ENCODE measurements at places on chromosomes 1 and 21. TPM values are rescaled to one million over a fixed set of nuclear protein-coding genes. Genes with fewer than 3 reads are reported as not detected.

Gene DMBX1
- not detected for total RNA-seq

Gene SPRR2E
- total RNA-seq: not detected

Gene TLCD4
- 54.7 TPM for total RNA-seq

Gene MLLT11
- total RNA-seq: 0.43 TPM

Gene SPRR3
- total RNA-seq: not detected

Gene RPTN
- not detected for total RNA-seq

Gene CNKSR1
- total RNA-seq: 1.4 TPM

Gene EMC1
- total RNA-seq: 30.9 TPM

Gene TBX19
- total RNA-seq: 0.68 TPM

Gene ZC3H12A
- total RNA-seq: 2.7 TPM

Gene INSRR
- not detected for total RNA-seq

Gene AMY1C
- total RNA-seq: not detected

Gene DEPDC1
- 0.87 TPM for total RNA-seq

DNA sequence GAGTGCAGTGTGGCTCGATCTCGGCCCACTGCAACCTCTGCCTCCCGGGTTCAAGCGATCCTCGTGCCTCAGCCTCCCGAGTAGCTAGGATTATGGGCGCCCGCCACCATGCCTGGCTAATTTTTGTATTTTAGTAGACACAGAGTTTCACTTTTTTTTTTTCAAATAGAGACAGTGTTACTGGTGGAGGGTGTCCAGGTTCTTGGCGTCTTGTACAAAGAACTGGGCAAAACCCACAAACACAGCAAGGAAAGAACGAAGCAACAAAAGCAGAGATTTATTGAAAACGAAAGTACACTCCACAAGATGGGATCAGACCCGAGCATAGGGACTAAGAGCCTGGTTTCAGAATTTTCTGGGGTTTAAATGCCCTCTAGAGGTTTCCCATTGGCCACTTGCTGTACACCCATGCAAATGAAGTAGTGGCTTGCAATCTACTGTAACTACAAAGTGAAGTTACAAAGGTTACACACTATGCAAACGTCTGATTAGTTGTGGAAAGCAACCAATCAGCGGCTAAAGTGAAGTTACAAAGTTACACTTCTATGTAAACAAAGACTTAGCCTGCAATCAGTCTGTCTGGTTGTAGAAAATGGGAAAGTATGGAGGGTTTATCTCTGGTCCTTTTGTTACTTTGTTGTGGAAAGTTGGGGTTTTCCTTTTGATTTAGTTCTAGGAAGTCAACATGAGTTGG, 199.1 kb downstream of the DYRK1A start:
- no peak for DNase-seq

GRCh38 chr1:29409616-29410015, 173.3 kb downstream of the PTPRU start:
- peak; percentile 21 for DNase-seq

GRCh38 chr1:245686446-245687030, 531.8 kb downstream of the KIF26B start:
- no peak for DNase-seq

DNA sequence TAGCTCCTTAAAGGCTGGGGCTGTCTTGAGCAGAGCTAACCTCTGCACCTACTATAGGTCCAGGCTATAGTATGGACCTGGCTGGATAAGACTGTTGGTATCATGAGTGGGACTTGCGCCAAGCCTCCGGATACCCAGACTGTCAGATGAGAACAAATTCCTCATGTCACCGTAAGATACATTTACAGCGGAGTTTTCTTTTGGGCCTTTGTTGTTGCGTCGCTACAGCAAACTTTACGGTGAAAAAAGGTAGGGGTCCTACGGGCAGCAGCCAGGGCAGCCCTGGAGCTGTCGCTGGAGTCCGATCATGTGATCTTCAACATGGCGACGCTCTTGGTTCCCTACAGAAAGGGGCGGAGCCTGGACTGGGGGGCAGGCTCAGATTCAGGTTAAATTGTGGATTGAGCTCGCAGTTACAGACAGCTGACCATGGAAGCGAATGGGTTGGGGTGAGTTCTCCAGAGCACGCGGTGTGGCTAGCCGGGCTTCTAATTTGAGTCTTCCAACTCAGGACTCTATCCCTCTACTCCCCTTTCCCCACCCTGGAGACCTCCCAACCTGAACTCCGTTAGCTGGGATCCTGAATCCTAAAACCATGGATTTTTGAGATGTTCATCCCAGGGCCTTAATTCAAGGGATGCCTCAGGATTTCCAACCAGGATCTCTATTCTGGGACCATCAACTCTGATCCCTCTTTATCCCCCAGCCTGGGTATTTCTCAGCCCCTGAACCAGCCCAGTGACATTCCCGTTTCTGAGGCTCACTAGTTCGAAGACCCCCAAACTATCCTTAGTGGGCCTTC, at the start of gene UROD:
TSS of gene UROD (plus strand) at position 418 of the 802 bp plus-strand sequence. CDS start at position 430, 12 bp downstream.
- peak; percentile 91 for DNase-seq

- peak; percentile 60 for DNase-seq
Observed at GRCh38 chr1:77134359-77134758, 84.9 kb downstream of the PIGK start.

DNA sequence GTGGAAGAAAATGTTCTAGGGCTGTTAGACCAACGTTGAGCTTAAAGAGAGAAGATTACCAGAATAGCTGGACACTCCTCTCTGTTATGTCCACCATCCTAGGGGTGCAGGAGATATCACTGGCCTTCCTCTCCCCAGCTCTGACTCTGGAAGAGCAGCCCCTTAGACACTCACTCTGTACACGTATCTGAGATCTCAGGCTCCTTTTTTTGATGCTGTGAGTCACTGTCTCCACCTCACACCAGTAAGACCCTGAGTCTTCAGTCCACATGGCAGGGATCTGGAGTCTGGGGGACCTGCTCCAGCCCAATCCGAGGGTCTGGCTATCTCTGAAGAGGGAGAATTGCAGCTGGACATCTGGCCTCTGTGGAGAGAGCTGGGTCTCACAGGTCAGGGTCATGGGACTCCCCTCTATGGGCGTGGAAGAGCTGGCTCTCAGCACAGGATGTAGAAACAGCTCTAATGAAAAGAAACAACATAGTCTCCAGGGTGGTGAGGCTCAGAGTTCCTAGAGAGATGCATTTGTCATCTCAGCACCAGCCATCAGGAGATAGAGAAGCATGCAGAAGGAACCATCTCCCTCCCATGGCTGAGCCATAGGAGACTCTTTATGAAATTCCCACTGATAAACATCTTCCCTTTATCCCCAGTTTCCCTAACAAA, 3.5 kb downstream of the FCRL3 start:
- DNase-seq: no peak

DNA sequence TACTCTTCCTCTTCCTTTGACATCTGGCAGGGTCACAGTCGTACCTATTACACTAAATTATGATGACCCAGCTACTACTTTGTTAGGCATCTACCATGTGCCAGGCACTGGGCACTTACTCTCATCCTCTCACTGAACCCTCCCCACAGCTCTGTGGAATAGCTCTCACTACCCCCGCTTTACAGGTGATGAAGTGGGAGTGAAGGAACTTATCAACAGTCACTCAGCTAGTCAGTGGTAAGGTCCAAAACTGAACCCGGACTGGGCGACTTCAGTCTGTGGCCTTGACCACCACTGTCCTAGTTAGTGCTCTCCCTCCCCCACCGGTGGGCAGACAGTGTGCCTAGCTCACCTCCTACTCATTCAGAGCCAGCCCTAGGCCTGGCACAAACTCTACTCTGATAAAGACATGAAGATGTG, 12.3 kb downstream of the ADGRB2 start:
- DNase-seq: no peak

DNA sequence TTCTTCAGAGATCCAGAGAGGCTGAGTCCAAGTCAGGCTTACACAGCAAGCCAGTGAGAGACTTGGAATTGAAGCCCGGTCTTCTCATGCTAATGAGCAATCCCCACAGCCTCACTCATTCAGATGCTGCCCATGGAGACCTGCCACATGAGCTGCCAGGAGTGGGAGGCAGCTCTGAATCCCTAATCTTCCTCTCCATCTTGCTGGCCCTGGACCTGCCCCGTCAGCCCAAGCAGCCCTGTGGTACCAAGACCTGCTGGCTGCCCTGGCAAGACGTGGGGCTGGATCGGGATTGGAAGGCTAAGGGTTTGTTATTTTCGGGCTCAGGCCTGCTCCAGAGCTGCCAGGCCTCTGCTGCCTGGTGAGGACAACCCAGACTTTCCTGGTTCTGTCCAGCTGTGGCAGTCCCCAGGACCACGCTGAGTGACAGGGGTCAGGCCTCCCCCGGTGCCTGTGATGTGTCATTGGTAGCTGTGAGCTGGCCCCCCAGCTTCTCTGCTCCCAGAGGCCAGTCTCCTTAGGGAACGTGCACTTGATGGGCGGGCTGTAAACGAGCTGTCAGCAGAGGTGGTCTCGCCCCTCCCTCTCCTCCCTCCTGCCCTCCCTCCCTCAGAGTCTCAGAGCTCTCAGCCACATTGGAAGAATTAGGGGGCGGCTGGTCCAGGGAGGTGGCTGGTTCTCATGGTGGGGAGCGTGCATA, 135.0 kb downstream of the FOXD2 start:
- DNase-seq: no peak

GRCh38 chr1:232873412-232873811, 68.2 kb downstream of the MAP10 start:
- no peak for DNase-seq

GRCh38 chr1:87927391-87928280, 599.0 kb downstream of the LMO4 start:
- DNase-seq: no peak

GRCh38 chr1:32890516-32891240, 4.4 kb downstream of the HPCA start:
- peak; percentile 29 for DNase-seq

DNA sequence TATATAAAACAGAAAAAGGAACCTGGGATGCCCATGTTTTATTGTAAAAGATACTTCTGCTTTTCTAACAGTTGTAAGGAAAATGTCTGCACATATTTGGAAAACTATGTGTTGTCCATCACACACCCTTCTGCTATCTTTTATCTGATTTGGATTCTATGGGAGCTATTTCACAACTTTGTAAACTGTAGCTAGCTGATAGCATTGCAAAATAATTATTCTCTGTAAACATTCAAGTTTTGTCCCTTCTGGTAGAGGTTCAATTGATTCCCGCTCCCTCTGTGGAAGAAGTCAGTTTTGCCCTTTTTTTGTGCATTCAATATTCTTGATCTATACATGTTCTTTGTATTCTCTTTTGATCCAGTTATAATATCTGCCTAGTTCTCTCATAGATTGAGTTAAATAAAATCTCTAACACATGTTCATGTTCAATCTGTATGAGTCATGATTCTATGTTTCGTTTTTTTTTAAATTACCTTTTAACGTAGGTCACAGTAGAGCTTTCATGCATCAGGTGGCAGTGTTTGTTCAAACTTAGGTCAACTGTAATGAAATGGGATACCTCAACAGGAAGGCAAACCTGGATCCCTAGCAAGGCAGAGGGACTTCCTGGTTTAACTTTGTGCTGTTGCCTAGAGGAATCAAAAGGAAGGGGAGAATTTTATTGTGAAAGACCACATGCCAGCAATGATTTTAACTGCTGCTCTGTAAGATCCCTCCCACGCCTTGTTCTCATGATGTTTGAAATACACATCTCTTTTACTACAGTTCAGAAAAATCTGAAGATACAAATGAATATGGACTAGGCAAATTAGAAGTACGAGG, 26.0 kb upstream of the BCL9 start:
- no peak for DNase-seq

DNA sequence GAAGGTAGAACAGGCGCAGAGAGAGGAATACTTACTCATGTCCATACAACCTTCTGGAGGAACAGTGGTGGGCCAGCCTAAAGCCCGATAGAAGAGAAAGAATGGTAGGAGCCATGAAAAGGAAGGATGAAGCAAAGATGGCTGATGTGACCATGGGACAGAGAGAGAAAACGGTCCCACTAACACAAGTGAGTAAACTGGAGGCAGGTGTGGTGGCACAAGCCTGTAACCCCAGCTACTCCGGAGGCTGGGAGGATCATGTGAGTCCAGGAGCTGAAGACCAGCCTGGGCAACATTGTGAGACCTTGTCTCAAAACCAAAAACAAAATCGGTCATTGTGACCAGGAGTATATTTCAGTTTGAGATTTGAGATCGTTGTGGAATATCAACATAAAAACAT, 49.4 kb downstream of the C1orf198 start:
- no peak for DNase-seq

GRCh38 chr1:6464514-6464836, 1.5 kb downstream of the TNFRSF25 start:
- peak; percentile 90 for DNase-seq

- DNase-seq: no peak
Observed at GRCh38 chr1:15797614-15798390, 9.6 kb downstream of the UQCRHL start.

GRCh38 chr1:93490357-93490756, 42.4 kb downstream of the FNBP1L start:
- DNase-seq: no peak

DNA sequence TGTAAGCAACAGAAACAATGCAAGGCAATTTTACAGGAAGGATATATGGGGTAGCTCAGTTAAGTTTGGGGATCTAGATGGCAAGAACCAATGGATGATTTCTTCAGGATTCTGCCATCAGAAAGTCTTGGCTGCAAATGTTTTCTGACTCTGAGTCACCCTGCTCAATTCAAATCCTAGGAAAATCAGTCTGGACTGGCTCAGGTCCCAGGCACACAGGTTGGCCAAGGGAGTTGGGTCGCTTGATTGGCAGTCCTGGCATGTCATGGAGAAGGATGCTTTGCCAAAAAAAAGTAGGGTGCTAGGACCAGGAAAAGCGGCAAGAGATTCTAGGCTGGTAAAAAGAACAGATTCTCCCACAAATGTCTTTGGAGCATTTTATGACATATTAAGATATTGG, 28.9 kb upstream of the S1PR1 start:
- DNase-seq: no peak

- no peak for DNase-seq
Observed at GRCh38 chr1:174164826-174165225, 5.5 kb downstream of the RABGAP1L start.

DNA sequence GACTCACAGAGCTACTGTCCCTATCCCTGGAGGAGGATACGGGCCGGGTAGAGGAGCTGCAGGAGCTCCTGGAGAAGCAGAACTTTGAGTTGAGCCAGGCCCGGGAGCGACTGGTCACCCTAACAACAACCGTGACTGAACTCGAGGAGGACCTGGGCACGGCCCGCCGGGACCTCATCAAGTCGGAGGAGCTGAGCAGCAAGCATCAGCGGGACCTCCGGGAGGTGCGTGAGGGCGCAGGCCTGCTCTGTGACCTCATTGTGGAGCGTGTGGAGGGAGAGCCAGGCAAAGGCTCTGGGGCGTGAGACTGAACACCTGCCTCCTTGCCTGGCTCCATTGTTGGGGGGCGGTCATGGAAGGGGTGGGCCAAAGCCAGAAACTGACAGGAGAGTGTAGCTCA, 19.0 kb downstream of the PPFIA4 start:
- no peak for DNase-seq
